AG04450 (cell line): ENCODE measurements at places on chromosomes 3 and 15.

- no peak for DNase-seq
Measured at GRCh38 chr3:13032206-13032605, 41.0 kb downstream of the IQSEC1 start.

DNA sequence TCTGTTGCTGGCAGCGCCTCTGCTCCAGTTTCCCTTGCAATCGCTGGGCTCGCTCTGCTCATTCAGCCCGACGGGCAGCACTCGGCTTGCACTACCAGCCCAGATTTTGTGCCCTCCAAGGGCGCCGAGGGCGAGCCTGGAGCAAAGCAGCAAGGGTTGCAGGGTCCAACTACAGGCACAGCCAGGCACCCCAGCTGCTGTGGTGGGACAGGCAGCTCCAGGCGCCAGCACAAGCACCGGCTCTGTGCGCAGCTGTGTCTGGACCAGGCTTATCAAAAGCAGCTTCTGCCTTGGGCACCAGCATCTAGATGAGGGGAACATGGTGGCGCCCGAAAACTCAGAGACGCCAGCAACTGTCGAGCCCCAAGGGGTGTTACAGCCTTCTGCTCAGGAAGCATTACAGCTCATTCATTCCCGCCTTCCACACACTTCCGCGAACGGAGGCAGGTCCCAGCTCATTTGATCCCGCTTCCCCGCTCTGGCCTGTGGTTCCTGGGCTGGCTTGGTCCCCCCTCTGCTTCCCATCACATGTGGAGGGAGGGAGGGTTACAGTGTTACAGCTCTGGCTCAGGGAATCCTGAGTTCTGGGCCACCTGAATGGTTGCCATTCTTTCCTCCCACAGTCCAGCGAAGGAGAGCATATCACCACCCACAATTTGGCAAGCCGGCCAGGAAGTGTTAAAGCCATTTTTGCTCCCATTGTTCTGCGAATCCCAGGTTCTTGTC, 409.9 kb upstream of the ALCAM start:
- no peak for DNase-seq

- DNase-seq, result no peak
Measured at GRCh38 chr3:151377768-151378385, 6.7 kb downstream of the P2RY12 start.

DNA sequence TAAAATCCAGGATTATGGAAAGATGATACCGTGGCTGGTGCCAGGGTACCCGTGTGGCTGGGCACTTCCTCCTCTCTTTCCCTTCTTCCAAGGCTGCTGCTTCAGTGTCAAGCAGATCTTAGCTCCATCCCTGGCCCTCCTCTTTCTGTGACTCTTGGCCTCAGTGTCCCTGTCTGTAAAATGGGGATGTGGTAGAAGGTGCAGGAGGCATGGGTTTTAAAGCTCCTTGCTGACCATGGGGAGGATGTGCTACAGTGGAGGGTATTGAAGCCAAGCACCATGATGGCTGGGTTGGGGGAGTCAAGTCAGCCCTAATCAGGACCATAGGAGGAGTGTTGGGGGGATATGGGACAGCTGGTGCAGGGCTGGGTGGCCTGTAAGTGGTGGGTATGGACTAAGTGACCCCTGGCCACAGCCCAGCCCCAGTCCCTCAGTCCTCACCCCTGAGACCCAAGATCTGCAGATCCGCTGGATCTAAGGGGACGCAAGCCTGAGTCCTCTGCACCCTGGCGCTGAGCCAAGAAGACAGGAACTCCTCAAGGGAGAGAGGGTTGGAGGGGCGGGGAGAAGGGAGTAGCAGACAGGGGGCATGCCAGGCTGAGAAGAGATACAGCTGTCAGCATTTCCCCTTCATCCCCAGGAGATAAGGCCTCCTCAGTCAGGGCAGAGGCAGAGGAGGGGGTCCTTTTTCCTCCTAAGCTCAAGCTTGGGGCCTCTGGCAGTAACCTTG, 12.0 kb downstream of the PTH1R start:
- DNase-seq, result no peak

DNA sequence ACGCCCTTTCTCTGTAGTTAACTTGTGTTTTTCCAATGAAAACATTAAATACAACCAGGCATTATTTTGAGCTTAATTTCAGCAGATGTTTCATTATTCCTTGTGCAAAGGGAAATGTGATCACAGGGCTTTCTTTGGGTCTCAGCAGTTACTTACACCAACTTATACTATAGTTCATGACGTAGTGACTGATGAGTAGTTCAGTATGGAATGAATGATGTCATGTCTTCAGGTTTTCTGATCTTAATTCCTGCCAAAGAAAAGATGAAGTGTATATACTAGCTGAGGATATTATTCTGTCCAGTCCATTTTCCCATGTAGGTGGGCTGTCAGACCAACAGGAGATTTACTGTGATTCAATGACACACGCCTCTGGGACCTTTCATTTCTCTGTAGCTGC, 61.3 kb downstream of the MYRIP start:
- no peak for DNase-seq

- DNase-seq, result no peak
Measured at GRCh38 chr3:63943678-63944077, 31.5 kb upstream of the SCAANT1 start.

- DNase-seq, result no peak
Measured at GRCh38 chr3:178083906-178084866, 452.1 kb upstream of the KCNMB2 start.
